H7 (cell line): ENCODE measurements at places on chromosomes 2 and 18. TPM values are rescaled to one million over a fixed set of nuclear protein-coding genes. Genes with fewer than 3 reads are reported as not detected.

DNA sequence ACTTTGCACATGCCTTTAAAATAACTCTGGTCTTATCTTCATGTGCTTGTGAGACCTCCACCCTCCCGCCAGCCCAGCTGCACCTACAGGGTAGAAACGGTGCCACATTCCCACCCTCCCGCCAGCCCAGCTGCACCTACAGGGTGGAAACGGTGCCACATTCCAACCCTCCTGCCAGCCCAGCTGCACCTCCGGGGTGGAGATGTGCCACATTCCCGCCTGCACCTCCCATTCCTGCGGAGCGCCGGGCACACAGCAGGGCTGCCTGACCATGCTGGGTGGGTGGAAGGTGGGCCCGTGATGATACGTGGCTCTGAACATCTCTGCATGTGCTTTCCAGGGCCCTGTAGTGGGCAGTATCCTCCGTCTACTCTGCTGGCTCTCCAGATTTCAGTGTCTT, 243.7 kb upstream of the PXDN start:
- DNase-seq, result no peak

GRCh38 chr2:239109041-239109927, 261.4 kb downstream of the TWIST2 start:
- DNase-seq, result no peak

- DNase-seq, result no peak
Measured at GRCh38 chr2:195450552-195451113, 206.4 kb upstream of the SLC39A10 start.

GRCh38 chr2:109439986-109440385, 173.8 kb downstream of the SEPTIN10 start:
- no peak for DNase-seq

- DNase-seq, result no peak
Measured at GRCh38 chr2:186347472-186347871, 138.6 kb upstream of the ZC3H15 start.

DNA sequence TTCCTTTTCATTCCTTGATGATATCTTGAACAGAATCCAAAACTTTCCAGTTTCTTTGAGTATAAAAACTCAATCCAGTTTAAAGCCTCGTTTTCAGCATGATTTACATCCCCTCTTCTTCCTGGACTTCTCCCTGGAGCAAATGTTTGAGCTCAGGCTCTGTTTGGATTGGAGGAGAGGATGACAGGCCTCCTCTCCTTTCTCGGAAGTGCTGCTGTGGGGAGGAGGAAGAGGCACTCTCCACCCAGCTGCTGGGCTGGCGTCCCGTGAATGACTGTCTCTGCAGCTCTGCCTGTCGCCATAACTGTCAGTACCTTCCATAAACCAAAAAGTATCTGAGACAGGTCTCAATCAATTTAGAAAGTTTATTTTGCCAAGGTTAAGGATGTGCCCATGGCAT, 238.2 kb upstream of the AGAP1 start:
- no peak for DNase-seq

DNA sequence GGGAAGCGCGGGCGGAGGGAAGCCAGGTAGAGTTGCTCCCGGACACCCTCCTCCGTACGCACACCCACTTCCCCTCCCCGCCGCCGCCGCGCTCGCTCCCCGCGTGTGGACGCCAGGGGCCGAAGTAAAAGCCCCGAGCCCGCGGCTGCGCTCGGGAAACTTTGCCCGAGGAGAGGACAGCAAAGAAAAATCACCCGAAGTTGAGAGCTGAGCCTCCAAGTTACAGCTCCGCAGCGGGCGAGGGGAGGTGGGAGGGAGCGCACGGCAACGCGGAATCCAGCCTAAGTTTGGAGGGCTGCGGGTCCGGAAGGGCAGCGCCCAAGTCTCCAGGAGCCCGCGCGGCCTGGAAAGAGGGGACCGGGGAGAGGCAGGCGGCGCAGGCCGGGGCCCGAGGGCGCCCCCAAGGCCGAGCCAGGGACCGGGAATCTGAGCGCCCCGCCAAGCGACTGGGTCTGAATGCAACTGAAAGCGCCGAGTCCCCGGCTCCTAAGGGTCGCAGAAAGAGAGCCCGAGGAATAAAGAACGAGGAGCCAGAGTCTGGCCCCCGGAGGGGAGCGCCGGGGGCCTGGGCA, 706 bp upstream of the BCL11A start:
- DNase-seq, result peak; percentile 74

KIAA2012 gene
- not detected in 2 replicates for total RNA-seq

- no peak for DNase-seq
Measured at GRCh38 chr2:42281416-42282081, 79.5 kb downstream of the COX7A2L start.

VWC2L gene
- total RNA-seq, result 0.33 TPM in 1 of 2 replicates, not detected in the other

CCDC141 gene
- total RNA-seq, result 0.37 and 1.2 TPM in 2 replicates

TCF7L1 gene
- total RNA-seq, result 9.9 and 10.7 TPM in 2 replicates

DNA sequence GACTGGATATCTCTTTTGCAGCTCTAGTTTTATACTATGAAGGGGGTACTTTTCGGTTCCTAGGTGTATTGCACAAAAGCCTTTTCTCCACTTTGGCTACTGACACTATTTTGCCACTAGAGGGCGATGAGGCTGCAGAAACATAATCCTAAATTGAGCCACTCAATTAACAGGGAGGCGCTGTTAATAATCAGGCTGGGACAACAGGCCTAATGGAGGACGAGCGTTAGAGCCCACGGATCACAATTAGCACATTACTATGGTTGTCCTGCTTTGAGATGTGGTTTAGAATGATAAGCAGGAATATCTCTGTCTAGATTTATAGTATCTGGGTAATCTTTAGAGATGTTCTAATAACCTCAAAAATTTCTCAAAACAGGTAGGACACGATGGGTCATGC, 62.2 kb upstream of the PMAIP1 start:
- DNase-seq, result peak; percentile 71

- DNase-seq, result no peak
Measured at GRCh38 chr18:11004951-11005350, 144.4 kb downstream of the PIEZO2 start.

GRCh38 chr2:220144411-220144810, 517.0 kb downstream of the SLC4A3 start:
- no peak for DNase-seq

CD207 gene
- not detected in 2 replicates for total RNA-seq

- DNase-seq, result no peak
Measured at GRCh38 chr18:42289526-42289925, 334.5 kb downstream of the PIK3C3 start.

GRCh38 chr2:54461261-54461660, 5.1 kb downstream of the SPTBN1 start:
- no peak for DNase-seq
